ENCODE measurements at places on chromosomes 4 and X. TPM values are rescaled to one million over a fixed set of nuclear protein-coding genes. Genes with fewer than 3 reads are reported as not detected.

Gene SPANXN4
- 0.18 TPM for total RNA-seq

Gene H2BW1
- not detected for total RNA-seq

Gene PABPC1L2A
- total RNA-seq: not detected

Gene SLITRK2
- not detected for total RNA-seq

Gene IGFBP7
- 65.0 TPM for total RNA-seq

Gene KIF4A
- total RNA-seq: 30.6 TPM

Gene MSL3
- 27.2 TPM for total RNA-seq

Gene NAA11
- total RNA-seq: not detected

Gene CCNA2
- total RNA-seq: 175 TPM

GRCh38 chrX:149898554-149898953 is 17.6 kb downstream of the MAGEA8 start:
- no peak for DNase-seq

- DNase-seq: no peak
Measured at GRCh38 chr4:22986881-22987280, 294.1 kb downstream of the GBA3 start.

GRCh38 chrX:13899607-13900006 is 82.7 kb upstream of the GPM6B start:
- peak; percentile 90 for DNase-seq

- DNase-seq: no peak
Measured at GRCh38 chr4:166602068-166602467, 632.2 kb downstream of the SPOCK3 start.

DNA sequence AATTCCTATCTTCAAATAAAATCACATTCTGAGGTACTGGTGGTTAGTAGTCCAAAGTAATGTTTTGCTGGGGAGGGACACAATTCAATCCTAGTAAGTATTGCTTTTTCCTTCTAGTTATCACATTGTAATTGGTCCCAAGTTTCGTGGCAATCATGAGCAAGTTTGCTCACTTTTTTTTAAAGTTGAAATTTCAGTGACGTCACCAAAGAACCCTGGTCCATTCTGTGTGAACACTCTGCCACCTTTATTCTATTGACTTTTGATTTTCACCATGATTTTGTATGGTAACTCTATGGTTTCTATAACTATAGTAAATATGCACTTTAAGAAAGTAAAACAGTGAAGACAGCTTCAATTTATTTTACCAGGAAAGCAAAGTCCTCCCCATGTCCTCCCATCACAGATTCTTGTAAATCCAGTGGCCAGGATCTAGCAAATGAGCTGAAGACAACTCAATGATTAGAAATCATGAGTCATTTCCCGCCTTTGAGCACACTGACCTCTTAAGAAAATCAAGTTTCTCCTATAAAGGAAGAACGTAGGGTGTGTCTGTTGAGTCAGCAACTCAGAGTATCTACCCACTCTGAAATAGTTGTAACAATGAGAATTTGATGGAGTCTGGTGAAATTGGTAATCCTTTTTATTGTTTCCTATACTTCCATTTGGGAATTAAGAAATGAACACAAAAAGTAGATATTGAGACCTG is 1306.6 kb upstream of the PABPC4L start:
- DNase-seq: peak; percentile 92

DNA sequence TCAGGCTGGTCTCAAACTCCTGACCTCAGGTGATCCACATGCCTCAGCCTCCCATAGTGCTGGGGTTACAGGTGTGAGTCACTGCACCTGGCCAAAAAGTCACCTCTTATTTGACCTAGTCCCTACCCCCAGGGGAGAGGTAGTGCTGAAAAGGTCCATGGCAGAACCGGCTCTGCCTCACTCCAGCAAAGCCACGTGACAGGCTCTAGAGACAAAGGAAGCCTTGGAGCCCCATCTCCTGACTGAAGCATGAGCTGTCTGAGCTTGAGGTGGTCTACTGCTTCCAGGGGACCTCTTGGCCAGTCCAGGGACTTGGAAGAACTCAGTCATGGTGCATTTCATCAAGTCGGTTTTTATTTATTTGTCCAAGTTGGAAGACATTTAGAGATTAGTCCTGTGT is 52.5 kb upstream of the ZNF518B start:
- DNase-seq: no peak

- peak; percentile 86 for DNase-seq
Measured at GRCh38 chr4:139599594-139600374, 43.8 kb upstream of the SETD7 start.

Measured in HT1080 (cell line).